Esophagus squamous epithelium (tissue), 5 donors: ENCODE measurements at places on chromosomes 4 and X.

- H3K4me1 ChIP-seq: no peaks in the 10 kb centered on the region
- no peak overlapping the region for H3K4me3 ChIP-seq
- DNase-seq: no peak
Measured at GRCh38 chr4:56234098-56234497, 153.2 kb downstream of the AASDH start.

- no peaks in the 10 kb centered on the region for H3K4me1 ChIP-seq
- no peaks in the 10 kb centered on the region for H3K27me3 ChIP-seq
- no peak overlapping the region for H3K4me3 ChIP-seq
- H3K36me3 ChIP-seq: no peaks in the 10 kb centered on the region
Measured at GRCh38 chr4:87853108-87853507, 20.3 kb downstream of the MEPE start.

DNA sequence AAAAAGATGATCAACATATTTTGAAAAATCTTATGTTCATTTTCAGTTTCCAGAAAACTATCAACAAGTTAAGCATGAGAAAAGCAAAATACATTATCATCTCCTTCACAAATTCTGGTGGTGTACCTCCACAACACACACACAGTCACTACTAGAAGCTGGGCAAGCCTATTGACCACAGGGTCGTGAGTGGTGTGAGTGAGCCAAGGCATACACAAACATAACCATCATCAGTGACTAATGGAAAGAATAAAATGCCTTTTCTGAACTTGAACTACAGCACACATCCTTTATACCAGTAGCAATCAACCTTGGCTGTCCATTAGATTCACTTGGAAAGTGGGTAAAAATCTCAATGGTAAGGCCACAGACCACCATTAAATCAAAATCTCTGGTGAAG, 180.2 kb downstream of the FAM47B start:
- H3K36me3 ChIP-seq: no peaks in the 10 kb centered on the region
- no peaks in the 10 kb centered on the region for H3K4me1 ChIP-seq
- H3K4me3 ChIP-seq: no peak overlapping the region
- H3K27ac ChIP-seq: no peak overlapping the region
- DNase-seq: no peak
- H3K27me3 ChIP-seq: no peaks in the 10 kb centered on the region

DNA sequence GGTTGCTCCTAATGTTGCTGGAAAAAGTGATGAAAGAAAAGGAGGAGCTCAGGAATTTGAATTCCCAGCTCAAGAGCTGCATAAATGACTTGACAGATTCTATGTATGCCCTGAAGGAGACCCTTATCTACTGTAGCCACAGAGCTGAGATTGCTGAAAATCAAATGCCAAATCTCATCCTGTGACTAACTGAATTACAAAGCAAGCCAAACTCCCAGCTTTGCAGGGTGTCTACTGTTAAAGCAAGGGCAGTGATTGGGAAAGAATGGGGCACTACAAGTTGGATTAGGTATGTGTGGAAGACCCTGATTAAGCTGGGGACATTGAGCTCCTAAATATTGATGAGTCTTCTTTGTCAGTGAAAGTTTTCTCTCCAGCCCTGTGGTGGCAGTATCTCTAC, 20.8 kb upstream of the SMIM9 start:
- no peak overlapping the region for H3K4me3 ChIP-seq
- no peak for DNase-seq
- no peaks in the 10 kb centered on the region for H3K36me3 ChIP-seq
- H3K4me1 ChIP-seq: no peaks in the 10 kb centered on the region
- H3K27me3 ChIP-seq: no peaks in the 10 kb centered on the region
- H3K27ac ChIP-seq: no peak overlapping the region

DNA sequence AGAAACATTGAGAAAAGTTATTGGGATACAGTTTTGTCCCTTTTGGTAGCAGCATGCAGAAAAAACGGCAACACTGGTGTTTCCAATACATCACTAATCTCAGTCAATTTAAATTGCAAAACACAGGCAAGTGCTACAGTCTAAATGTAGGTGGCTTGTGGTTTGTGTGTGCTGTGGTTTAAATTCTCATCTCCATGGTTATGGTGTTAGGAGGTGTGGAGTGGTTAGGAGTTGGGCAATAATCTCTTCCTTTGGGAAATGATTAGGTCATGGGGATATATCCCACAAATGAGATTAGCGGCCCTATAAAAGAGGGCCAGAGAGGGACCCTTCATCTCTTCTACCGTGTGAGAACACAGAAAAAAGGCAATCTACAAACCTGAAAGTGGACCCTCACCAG, 1344.3 kb downstream of the ADGRL3 start:
- DNase-seq: no peak
- no peaks in the 10 kb centered on the region for H3K36me3 ChIP-seq
- no peak overlapping the region for H3K4me3 ChIP-seq
- H3K27me3 ChIP-seq: no peaks in the 10 kb centered on the region

DNA sequence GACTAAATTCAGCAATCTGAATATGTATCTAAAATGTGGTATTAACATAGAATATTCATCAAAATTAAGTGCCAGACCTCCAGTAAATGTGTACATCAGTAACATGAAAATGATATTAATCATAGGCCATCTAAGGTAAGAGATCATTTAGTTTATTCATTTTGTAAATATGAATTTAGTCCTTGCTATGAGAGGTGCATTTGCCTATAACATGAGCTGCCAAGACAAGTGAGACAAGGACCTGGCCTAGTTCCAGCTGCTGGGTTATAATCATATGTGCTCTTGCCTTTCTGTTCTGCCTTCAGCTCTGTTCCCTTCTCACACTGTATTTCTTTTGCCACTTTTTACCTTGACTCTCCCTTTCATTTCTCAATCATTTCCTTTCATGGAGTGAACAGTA, 160.0 kb downstream of the STIM2 start:
- no peaks in the 10 kb centered on the region for H3K27me3 ChIP-seq
- H3K4me1 ChIP-seq: no peaks in the 10 kb centered on the region
- H3K36me3 ChIP-seq: no peaks in the 10 kb centered on the region
- no peak overlapping the region for H3K4me3 ChIP-seq
- no peak overlapping the region for H3K27ac ChIP-seq

DNA sequence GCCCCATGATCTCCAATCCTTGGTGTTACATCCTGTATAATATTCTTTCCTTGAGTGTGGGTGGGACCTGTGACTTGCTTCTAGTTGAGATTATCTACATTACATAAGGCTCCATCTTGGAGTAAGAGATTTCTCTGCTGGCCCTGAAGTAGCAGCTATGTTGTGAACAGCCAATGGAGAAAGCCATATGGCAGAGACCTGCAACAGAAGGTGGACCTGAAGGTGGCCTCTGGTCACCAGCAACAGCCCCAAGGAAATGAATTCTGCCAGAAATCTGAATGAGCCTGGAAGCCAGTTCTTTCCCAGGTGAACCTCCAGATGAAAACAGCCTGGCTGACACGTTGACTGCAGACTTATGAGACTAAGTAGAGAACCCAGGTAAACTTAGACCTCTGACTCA, 2.3 kb upstream of the INTS6L start:
- H3K27ac ChIP-seq: no peak overlapping the region
- no peaks in the 10 kb centered on the region for H3K36me3 ChIP-seq
- H3K4me3 ChIP-seq: no peak overlapping the region
- no peak for DNase-seq
- H3K27me3 ChIP-seq: no peaks in the 10 kb centered on the region

- H3K4me3 ChIP-seq: no peak overlapping the region
- H3K27ac ChIP-seq: no peak overlapping the region
- H3K4me1 ChIP-seq: no peaks in the 10 kb centered on the region
- peaks cover 4% of the 10 kb centered on the region for H3K27me3 ChIP-seq
Measured at GRCh38 chr4:76498550-76498949, 63.5 kb downstream of the SHROOM3 start.

GRCh38 chr4:54730581-54730980, 72.8 kb downstream of the KIT start:
- H3K4me1 ChIP-seq: no peaks in the 10 kb centered on the region
- H3K4me3 ChIP-seq: no peak overlapping the region
- no peak overlapping the region for H3K27ac ChIP-seq
- DNase-seq: no peak
- H3K27me3 ChIP-seq: no peaks in the 10 kb centered on the region

GRCh38 chrX:128439159-128439558, 387.0 kb upstream of the ACTRT1 start:
- no peak overlapping the region for H3K4me3 ChIP-seq
- no peak overlapping the region for H3K27ac ChIP-seq
- no peaks in the 10 kb centered on the region for H3K36me3 ChIP-seq
- H3K27me3 ChIP-seq: no peaks in the 10 kb centered on the region
- H3K4me1 ChIP-seq: no peaks in the 10 kb centered on the region

GRCh38 chr4:180377741-180378140, 1865.5 kb upstream of the TENM3 start:
- no peak overlapping the region for H3K27ac ChIP-seq
- H3K4me3 ChIP-seq: no peak overlapping the region
- no peaks in the 10 kb centered on the region for H3K4me1 ChIP-seq
- no peak for DNase-seq

- H3K36me3 ChIP-seq: no peaks in the 10 kb centered on the region
- H3K27me3 ChIP-seq: no peaks in the 10 kb centered on the region
- no peak overlapping the region for H3K27ac ChIP-seq
Measured at GRCh38 chrX:86322913-86323312, 174.7 kb downstream of the DACH2 start.

DNA sequence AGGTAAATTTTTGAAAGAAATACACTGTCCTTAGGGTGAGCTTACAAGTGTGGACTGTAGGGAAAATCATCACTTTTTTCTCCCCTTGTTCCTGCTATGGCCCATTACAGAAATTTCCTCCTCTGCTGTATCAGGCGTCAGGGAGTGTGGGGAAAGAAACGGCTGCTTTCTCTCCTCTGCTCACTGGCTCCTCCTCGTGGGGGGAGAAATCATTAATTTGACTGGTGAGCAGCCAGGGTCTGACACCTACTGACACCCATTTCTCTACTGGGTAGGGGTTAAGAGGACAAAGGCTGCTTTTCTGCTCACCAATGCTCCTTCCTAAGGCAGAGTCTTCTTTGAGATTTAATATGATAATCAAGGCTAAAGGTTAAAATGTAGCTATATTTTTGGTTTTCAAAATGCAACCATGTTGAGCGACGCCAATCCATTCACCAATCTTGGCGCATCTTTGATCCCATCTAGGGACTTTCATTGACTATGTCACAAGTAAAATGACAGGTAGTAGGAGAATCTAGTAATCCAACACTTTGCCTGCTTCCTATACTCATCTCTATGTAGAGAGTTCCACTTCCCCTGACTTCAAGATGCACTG, 25.1 kb downstream of the SETD7 start:
- H3K36me3 ChIP-seq: peaks cover 66% of the 10 kb centered on the region
- no peak for DNase-seq
- H3K4me3 ChIP-seq: no peak overlapping the region
- H3K27me3 ChIP-seq: no peaks in the 10 kb centered on the region
- H3K27ac ChIP-seq: no peak overlapping the region
- peaks cover 11% of the 10 kb centered on the region for H3K4me1 ChIP-seq

- DNase-seq: no peak
- H3K36me3 ChIP-seq: no peaks in the 10 kb centered on the region
- no peaks in the 10 kb centered on the region for H3K27me3 ChIP-seq
- H3K27ac ChIP-seq: no peak overlapping the region
Measured at GRCh38 chr4:51930557-51930956, 87.6 kb downstream of the DCUN1D4 start.

DNA sequence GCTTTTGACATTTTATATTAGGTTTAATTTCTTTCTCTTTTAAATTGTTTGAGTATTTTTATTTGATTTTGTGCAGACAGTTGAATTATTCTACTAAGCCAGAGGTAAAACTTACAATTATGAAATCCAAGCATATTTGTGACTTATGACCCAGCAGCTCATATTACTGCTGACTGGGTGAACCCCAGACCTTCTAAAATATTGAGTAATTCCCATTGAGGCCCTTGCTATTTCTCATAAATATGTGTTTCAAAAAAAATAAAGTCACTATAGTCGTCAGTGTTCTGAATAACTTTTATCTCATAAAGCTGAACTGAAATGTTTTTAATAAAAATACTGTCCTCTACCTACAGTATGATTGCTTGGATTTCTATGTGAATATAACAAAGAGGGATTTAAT, 303.1 kb downstream of the IQCM start:
- no peak overlapping the region for H3K27ac ChIP-seq
- H3K27me3 ChIP-seq: no peaks in the 10 kb centered on the region
- no peak for DNase-seq
- no peak overlapping the region for H3K4me3 ChIP-seq
- H3K36me3 ChIP-seq: no peaks in the 10 kb centered on the region

DNA sequence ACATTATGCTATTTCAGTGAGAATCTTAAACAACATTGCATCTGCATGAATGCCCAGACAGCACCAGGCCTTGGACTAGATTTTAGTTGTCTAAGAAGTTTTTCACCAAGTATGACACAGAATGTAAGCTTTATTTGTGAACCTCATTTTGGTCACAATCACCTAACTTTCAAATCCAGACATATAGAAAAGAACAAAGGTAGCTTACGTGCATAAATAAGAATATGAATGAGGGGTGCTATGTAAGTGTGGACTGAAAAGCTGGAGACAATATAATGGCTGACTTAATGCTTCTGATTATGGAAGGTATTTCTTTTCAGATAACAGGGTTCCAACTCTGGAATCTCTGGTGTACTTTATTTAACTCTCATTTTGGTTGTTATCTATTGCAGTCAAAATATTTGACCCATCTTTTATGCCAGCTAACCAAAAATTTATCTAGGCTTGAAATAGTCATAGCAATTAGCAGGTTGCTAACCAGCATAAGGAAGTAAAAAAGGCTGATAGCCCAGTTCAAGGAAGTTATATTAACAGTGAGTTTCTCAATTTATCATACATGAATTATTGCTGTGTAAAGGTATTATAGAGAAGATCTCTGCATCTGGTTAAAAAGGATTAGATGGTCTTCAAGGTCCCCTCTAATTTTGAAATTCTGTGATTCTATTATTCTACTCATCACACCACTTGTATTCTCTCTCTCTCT, 36.5 kb downstream of the SLC7A11 start:
- H3K27me3 ChIP-seq: no peaks in the 10 kb centered on the region
- no peak overlapping the region for H3K4me3 ChIP-seq
- no peaks in the 10 kb centered on the region for H3K36me3 ChIP-seq

DNA sequence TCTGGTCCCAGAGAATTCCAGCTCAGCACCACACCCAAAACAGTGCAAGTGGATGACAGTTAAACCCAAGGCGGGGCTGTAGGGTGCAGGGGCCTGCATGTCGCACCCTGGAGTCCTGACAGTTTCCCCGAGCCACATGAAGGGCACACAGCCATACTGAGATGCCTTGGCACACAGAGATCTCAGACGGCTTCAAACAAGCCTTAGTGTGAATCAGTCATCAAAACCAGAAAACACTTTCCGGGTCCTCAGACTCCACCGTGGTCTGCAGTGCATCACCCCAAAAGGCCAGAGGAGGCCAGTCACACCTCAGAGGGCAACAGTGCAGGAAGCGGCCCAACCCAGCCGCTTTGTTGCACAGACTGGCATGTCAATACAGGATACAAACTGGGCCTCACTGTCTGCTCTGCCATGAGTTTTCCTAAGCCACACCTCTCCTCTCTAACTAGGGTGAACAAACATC, 64.6 kb upstream of the ENPP6 start:
- DNase-seq: no peak
- no peaks in the 10 kb centered on the region for H3K36me3 ChIP-seq
- peak overlapping the region; percentile 69 for H3K27ac ChIP-seq
